ENCODE measurements at places on chromosomes 11 and 22. TPM values are rescaled to one million over a fixed set of nuclear protein-coding genes. Genes with fewer than 3 reads are reported as not detected.

AMOTL1 gene
- 10.8 TPM for total RNA-seq

- DNase-seq = no peak
These were observed 13.2 kb upstream of the ADA2 start for GRCh38 chr22:17232406-17232805.

DNA sequence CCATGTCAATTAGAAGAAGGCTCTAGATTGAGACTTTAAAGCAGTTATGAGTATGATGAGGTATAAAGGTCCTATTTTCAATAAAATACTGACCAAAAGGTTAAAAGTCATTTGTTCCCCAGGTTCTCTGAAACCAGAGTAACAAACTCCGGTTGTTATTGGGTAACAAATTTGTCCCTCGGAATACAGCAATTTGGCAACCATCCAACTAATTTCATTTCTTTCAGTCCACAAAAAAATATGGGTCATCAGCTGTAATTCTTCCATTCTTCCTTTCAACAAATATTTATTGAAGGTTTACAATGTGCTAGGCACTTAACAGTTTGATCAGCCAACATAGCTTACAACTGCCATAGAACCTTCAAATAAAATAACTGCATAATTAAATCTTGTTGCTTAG lies 79.9 kb downstream of the TTC28 start:
- no peak for DNase-seq

DNA sequence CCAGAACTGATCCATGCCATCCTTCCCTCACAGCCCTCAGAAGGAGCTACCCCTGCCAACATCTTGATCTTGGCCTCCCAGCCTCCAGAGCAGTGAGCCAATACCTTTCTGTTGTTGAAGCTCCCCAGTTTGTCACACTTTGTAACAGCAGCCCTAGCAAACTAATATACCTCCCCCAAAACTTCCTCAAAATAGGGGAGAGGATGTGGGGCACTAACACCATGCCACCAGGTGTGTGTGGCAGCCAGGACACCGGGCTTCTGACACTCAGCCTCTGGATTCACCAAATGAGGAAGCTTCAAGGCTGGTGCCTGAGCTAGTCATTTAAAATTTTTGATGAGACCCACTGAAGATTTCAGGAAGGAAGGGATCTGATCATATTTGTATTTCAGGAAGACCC lies 84.9 kb downstream of the CSNK2A3 start:
- no peak for DNase-seq

OR5A1 gene
- total RNA-seq = not detected

DNA sequence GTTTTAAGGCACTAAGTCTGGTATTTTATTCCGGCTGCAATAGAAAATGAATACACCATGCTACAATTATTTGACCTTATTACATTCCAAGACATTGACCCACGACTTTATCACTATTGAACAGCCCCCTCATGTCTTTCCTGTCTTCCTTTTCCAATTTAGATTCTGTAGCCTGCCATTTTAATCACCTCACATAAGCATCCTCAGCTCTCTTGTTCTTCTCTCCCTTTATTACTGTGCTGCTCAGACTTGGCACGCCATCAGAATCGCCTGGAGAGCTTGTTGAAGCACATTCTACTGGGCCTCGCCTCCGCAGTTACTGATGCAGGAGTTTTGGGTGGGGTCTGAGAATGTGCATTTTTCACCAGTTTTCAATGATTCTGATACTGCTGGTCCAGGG lies 38.7 kb upstream of the SWAP70 start:
- DNase-seq = no peak

TMEM25 gene
- total RNA-seq = 0.24 TPM

- DNase-seq = no peak
These were observed 97.9 kb downstream of the RCN1 start for GRCh38 chr11:32188785-32189184.

GRCh38 chr11:102447193-102447592 lies 5.4 kb downstream of the TMEM123 start:
- no peak for DNase-seq

STARD10 gene
- 56.8 TPM for total RNA-seq

GRCh38 chr11:118740892-118741291 lies 50.1 kb downstream of the DDX6 start:
- no peak for DNase-seq

RASD2 gene
- 0.59 TPM for total RNA-seq

C11orf42 gene
- not detected for total RNA-seq

ZNF280B gene
- 3.0 TPM for total RNA-seq

GRCh38 chr11:65782816-65783228 lies 2.0 kb upstream of the AP5B1 start:
- no peak for DNase-seq

GRCh38 chr22:19786264-19786585 lies 25.6 kb downstream of the TBX1 start:
- no peak for DNase-seq

GRIK4 gene
- not detected for total RNA-seq

GRCh38 chr11:44634401-44635281 lies 69.2 kb downstream of the CD82 start:
- DNase-seq = peak; percentile 71

DNA sequence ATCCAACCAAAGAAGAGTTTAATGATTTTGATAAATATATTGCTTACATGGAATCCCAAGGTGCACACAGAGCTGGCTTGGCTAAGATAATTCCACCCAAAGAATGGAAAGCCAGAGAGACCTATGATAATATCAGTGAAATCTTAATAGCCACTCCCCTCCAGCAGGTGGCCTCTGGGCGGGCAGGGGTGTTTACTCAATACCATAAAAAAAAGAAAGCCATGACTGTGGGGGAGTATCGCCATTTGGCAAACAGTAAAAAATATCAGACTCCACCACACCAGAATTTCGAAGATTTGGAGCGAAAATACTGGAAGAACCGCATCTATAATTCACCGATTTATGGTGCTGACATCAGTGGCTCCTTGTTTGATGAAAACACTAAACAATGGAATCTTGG lies 23.9 kb downstream of the KDM4D start:
- DNase-seq = no peak

BLID gene
- total RNA-seq = 1.5 TPM

DNA sequence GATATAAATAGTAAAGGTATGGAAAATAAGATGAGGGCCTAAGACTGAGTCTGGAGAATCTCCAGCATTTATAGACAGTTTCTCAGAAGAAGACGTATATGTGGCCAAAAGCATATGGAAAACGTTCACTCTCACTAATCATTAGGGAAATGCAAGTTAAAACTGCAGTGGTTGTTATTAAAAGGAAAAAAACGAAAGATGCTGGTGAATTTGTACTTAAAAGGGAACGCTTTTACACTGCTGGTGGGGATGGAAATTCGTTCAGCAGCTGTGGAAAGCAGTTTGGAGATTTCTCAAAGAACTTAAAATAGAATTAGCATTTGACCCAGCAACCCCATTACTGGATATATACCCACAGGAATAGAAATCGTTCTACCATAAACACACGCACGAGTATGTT lies 180.5 kb upstream of the CADM1 start:
- no peak for DNase-seq

HMOX1 gene
- total RNA-seq = 17.3 TPM

All from A172 (cell line).